ENCODE measurements at places on chromosomes 4 and X.

- no peak for DNase-seq
Measured at GRCh38 chr4:155759372-155760252, 791 bp downstream of the GUCY1B1 start.

GRCh38 chr4:122959441-122959840 is 37.0 kb upstream of the NUDT6 start:
- no peak for DNase-seq

- DNase-seq: no peak
Measured at GRCh38 chrX:118729042-118729652, 1.7 kb downstream of the IL13RA1 start.

GRCh38 chr4:68906780-68907137 is 44.8 kb downstream of the UGT2A3 start:
- no peak for DNase-seq

DNA sequence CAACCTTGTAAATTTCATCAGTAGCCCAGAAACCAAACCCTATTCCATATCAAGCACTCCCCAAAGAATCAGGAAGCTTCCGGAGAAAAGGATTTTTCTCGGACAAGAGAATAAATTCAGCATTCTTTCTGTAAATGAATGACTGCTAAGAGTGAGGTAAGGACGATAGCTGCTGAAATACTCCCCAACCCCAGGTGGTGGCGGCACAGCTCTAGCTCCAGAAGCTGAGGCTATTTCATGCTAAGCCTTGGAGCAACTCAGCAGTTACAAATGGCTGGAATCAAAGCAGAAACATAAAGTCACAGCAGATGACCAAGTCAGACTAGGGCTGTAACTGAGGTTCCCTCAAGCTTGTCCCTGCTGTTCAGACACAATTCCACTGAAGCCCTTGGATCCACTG is 13.9 kb upstream of the PCDH19 start:
- DNase-seq: no peak

DNA sequence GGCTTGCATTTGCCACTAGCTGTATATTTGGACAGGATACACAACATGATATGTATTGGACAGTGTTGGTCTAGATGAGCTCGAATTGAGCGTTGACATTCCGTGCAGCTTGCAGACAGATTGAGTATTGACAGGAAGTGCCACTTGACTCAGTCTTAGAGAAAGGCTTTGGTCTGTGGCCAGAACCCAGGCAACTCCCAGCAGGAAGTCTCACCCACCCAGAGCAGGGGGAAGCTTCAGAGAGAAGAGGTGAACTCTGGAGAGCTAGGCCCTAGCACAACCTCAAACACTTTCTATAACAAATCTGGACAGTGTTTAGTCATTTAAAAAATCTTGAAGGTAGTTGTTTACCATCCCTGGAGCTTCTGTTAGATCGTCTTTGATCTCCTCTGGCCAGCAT is 280.5 kb downstream of the FBXW7 start:
- no peak for DNase-seq

GRCh38 chr4:129926936-129927335 is 831.0 kb downstream of the C4orf33 start:
- DNase-seq: no peak
